ENCODE measurements at places on chromosomes 16 and 17. TPM values are rescaled to one million over a fixed set of nuclear protein-coding genes. Genes with fewer than 3 reads are reported as not detected.

GRCh38 chr16:17304491-17305119 lies 166.2 kb downstream of the XYLT1 start:
- H3K4me1 ChIP-seq, result peaks cover 42% of the 10 kb centered on the region
- no peaks in the 10 kb centered on the region for H3K36me3 ChIP-seq
- H3K4me3 ChIP-seq, result no peak overlapping the region
- no peak for DNase-seq
- H3K27me3 ChIP-seq, result no peaks in the 10 kb centered on the region

DNA sequence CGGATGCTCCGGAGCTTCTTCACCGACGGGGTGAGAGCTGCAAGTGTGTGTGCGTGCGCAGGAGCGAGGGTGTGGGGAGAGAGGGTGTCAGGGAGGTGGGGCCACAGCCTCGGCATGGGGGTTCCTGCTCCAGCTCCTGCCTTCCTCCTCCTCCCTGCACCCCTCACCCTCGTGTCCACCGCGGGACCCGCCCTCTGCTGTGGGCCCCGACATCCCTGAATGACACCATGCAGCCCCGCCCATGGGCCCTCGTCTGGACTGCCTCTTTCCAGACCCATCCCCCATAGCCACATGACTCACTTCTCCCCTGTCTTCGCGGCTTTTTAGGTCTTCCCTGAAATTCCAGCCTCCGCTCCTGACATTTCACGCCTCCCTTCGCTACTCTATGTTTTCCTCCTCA lies 41.6 kb downstream of the ARHGAP23 start:
- H3K36me3 ChIP-seq, result no peaks in the 10 kb centered on the region
- no peak overlapping the region for H3K4me3 ChIP-seq
- no peak overlapping the region for H3K27ac ChIP-seq
- no peaks in the 10 kb centered on the region for H3K27me3 ChIP-seq
- no peak for DNase-seq

OR2C1 gene
- not detected for total RNA-seq

CYB5B gene
- 159 TPM for total RNA-seq

PRSS22 gene
- total RNA-seq, result not detected

DNA sequence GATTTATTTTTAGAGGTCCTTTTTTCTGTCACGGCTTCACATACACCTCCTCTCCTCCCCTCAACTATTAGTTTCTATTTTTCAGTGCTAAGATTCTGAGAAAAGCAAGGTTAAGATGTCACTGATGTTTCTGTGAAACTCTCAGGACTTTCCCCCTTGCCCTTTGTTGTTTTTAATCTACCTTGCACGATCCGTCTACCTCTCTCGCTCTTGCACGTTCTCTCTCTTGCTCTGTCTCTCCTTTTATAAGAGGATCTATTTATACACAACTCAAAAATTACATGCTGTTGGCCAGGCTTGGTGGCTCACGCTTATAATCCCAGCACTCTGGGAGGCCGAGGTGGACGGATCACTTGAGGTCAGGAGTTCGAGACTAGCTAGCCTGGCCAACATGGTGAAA lies 43.6 kb downstream of the RPA1 start:
- H3K4me3 ChIP-seq, result peak overlapping the region; percentile 8
- peak; percentile 31 for DNase-seq
- H3K27me3 ChIP-seq, result no peaks in the 10 kb centered on the region
- peaks cover 53% of the 10 kb centered on the region for H3K36me3 ChIP-seq
- H3K27ac ChIP-seq, result peak overlapping the region; percentile 92
- H3K4me1 ChIP-seq, result peaks cover 47% of the 10 kb centered on the region

- peaks cover 5% of the 10 kb centered on the region for H3K4me1 ChIP-seq
- H3K36me3 ChIP-seq, result no peaks in the 10 kb centered on the region
- H3K4me3 ChIP-seq, result no peak overlapping the region
- no peak overlapping the region for H3K27ac ChIP-seq
- no peaks in the 10 kb centered on the region for H3K27me3 ChIP-seq
Measured at GRCh38 chr16:2292221-2292620, 24.3 kb upstream of the RNPS1 start.

ARL5C gene
- total RNA-seq, result not detected

DNA sequence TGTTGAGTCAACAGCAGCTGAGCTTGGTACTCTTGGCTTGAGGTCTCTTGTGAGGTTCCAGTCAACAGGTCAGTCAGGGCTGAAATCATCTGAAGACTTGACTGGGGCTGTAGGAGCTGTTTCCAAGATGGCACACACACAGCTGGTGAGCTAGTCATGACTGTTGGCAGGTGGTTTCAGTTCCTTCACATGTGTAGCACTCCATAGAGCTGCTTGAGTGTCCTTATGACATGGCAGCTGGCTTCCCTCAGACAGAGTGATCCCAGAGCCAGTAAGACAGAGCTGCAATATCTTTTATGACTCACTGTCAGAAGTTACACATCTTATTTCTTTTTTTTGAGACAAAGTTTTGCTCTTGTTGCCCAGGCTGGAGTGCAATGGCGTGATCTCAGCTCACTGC lies 19.5 kb upstream of the GAS7 start:
- no peak for DNase-seq
- H3K36me3 ChIP-seq, result no peaks in the 10 kb centered on the region
- no peak overlapping the region for H3K4me3 ChIP-seq
- no peak overlapping the region for H3K27ac ChIP-seq
- H3K27me3 ChIP-seq, result no peaks in the 10 kb centered on the region
- no peaks in the 10 kb centered on the region for H3K4me1 ChIP-seq

ADGRG1 gene
- 8.5 TPM for total RNA-seq

COIL gene
- 20.8 TPM for total RNA-seq

CDH15 gene
- not detected for total RNA-seq

GRCh38 chr16:22814711-22815105 lies 746 bp downstream of the HS3ST2 start:
- DNase-seq, result no peak
- H3K4me1 ChIP-seq, result peaks cover 3% of the 10 kb centered on the region
- H3K36me3 ChIP-seq, result no peaks in the 10 kb centered on the region
- peaks cover 37% of the 10 kb centered on the region for H3K27me3 ChIP-seq
- H3K27ac ChIP-seq, result no peak overlapping the region
- H3K4me3 ChIP-seq, result no peak overlapping the region

TBC1D3H gene
- not detected for total RNA-seq

DNA sequence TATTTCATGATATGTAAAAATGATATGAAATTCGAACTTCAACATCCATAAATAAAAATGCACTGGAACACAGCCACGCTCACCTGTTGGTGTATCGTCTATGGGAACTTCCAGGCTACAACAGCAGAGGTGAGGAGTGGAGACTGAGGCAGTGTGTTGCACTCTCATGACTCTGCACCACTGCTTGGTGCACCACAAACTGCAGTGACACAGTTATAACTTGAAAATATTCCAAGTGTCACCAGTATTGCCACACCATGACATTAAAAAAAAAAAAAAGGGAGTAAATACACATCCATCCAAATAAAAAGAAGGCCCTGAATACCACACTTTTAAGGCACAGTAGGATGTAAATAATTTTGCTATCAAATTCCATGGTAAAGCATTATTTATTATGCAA lies 34.4 kb downstream of the GNA13 start:
- H3K27me3 ChIP-seq, result no peaks in the 10 kb centered on the region
- H3K4me3 ChIP-seq, result no peak overlapping the region
- DNase-seq, result no peak
- H3K27ac ChIP-seq, result no peak overlapping the region

DNA sequence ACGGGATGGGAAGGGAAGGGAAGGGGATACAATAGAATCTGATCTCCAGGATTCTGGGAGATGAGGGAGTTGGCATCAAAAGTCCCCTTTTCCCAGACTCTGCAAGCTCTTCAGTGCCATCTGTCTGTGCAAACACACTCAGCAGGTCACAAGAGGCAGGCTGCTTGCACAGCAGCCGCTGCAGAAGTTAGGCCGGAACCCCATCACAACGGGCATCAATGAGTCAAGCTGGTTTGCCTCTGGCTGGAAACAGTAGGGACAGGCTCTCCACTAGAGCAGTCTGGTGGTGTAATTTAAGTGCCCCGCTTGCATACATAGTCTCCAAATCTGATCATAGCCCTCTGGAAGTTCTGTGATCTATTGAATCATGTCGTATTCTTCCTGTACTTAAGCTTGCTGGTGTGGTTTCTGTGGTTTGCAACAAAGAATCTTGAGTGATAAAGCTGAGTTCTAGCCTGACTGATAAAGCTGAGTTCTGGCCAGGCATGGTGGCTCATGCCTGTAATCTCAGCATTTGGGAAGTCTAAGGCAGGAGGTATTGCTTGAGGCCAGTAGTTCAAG lies 33.7 kb upstream of the KDM8 start:
- peak overlapping the region; percentile 72 for H3K27ac ChIP-seq
- no peaks in the 10 kb centered on the region for H3K27me3 ChIP-seq
- peak; percentile 90 for DNase-seq
- peak overlapping the region; percentile 27 for H3K4me3 ChIP-seq
- peaks cover 3% of the 10 kb centered on the region for H3K36me3 ChIP-seq
- peaks cover 59% of the 10 kb centered on the region for H3K4me1 ChIP-seq

DNA sequence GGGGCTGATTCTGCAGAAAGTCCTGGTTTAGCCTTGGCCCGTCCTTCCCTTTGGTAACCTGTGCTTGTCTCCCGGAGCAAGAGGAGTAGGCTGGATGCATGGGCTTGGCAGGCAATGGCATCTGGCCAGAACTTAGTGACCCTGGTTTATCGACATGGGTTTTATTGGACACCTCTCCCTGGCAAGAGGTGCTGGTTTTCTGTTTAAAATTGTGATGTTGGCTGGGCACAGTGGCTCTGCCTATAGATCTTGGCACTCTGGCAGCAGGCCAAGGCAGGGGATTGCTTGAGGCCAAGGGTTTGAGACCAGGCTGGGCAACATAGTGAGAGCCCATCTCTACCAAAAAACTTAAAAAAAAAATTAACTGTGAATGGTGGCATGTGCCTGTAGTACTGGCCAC lies 31.2 kb downstream of the SLC12A3 start:
- no peaks in the 10 kb centered on the region for H3K36me3 ChIP-seq
- peaks cover 3% of the 10 kb centered on the region for H3K27me3 ChIP-seq
- peaks cover 18% of the 10 kb centered on the region for H3K4me1 ChIP-seq
- no peak for DNase-seq

NTN1 gene
- 1.2 TPM for total RNA-seq

GRCh38 chr17:45789874-45790273 lies 5.8 kb downstream of the CRHR1 start:
- no peaks in the 10 kb centered on the region for H3K4me1 ChIP-seq
- no peaks in the 10 kb centered on the region for H3K36me3 ChIP-seq
- no peak overlapping the region for H3K4me3 ChIP-seq
- no peak for DNase-seq

WDR81 gene
- total RNA-seq, result 8.0 TPM

GRCh38 chr17:83079766-83080578 lies 563 bp downstream of the METRNL start:
- peaks cover 8% of the 10 kb centered on the region for H3K27me3 ChIP-seq
- H3K4me1 ChIP-seq, result peaks cover 35% of the 10 kb centered on the region
- peaks cover 5% of the 10 kb centered on the region for H3K36me3 ChIP-seq
- no peak overlapping the region for H3K27ac ChIP-seq

- H3K4me3 ChIP-seq, result no peak overlapping the region
- peaks cover 6% of the 10 kb centered on the region for H3K36me3 ChIP-seq
- no peak overlapping the region for H3K27ac ChIP-seq
- peaks cover 8% of the 10 kb centered on the region for H3K4me1 ChIP-seq
Measured at GRCh38 chr17:57006040-57006439, 28.1 kb downstream of the SCPEP1 start.

GRCh38 chr17:76000016-76000754 lies 470 bp upstream of the CDK3 start:
- H3K27ac ChIP-seq, result no peak overlapping the region
- no peaks in the 10 kb centered on the region for H3K27me3 ChIP-seq
- H3K36me3 ChIP-seq, result no peaks in the 10 kb centered on the region
- DNase-seq, result peak; percentile 83
- no peak overlapping the region for H3K4me3 ChIP-seq

GRCh38 chr16:69880640-69881133 lies 70.4 kb upstream of the CLEC18A start:
- H3K27me3 ChIP-seq, result no peaks in the 10 kb centered on the region
- H3K4me1 ChIP-seq, result no peaks in the 10 kb centered on the region
- H3K4me3 ChIP-seq, result no peak overlapping the region
- no peak for DNase-seq
- peaks cover 34% of the 10 kb centered on the region for H3K36me3 ChIP-seq

NOXO1 gene
- 0.31 TPM for total RNA-seq

DNA sequence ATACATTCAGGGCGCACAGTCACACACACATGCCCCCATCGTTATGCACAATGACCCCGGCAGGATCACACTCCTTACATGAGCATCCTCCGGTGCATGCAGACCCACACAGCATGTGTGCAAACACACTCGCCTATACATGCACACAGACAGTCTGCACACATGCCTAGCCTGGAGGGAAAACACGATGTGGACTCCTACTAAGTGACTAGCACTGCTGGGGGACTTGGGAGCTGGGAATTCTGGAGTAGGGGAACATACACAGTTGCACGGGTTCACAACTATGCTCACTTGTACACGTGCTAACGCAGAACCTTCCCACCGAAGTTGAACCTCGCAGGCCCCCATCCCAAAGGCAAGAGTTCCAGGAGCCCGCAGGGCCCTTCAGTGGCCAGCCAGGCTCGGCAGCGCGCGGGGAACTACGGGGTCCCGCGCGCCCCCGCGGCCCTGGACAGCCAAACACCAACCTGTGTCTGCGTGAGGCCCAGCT lies 2.0 kb downstream of the DLX3 start:
- no peaks in the 10 kb centered on the region for H3K36me3 ChIP-seq
- H3K4me1 ChIP-seq, result peaks cover 22% of the 10 kb centered on the region
- H3K27ac ChIP-seq, result no peak overlapping the region
- no peak overlapping the region for H3K4me3 ChIP-seq

CCL15 gene
- not detected for total RNA-seq

KCNH6 gene
- total RNA-seq, result not detected

TMEM235 gene
- not detected for total RNA-seq

GRCh38 chr16:4411684-4412083 lies 4.7 kb downstream of the CORO7 start:
- no peak overlapping the region for H3K4me3 ChIP-seq
- DNase-seq, result no peak
- peaks cover 33% of the 10 kb centered on the region for H3K4me1 ChIP-seq
- H3K27me3 ChIP-seq, result no peaks in the 10 kb centered on the region
- peaks cover 22% of the 10 kb centered on the region for H3K36me3 ChIP-seq

MT1H gene
- 2.3 TPM for total RNA-seq

- H3K4me3 ChIP-seq, result peak overlapping the region; percentile 87
- H3K27me3 ChIP-seq, result no peaks in the 10 kb centered on the region
- no peak for DNase-seq
- peak overlapping the region; percentile 73 for H3K27ac ChIP-seq
- H3K36me3 ChIP-seq, result peaks cover 19% of the 10 kb centered on the region
- H3K4me1 ChIP-seq, result peaks cover 35% of the 10 kb centered on the region
Measured at GRCh38 chr17:81550830-81551457, 1.2 kb downstream of the FAAP100 start.

PPP1R27 gene
- not detected for total RNA-seq

DDX28 gene
- 17.3 TPM for total RNA-seq

GRCh38 chr17:72187556-72187955 lies 66.7 kb downstream of the SOX9 start:
- no peaks in the 10 kb centered on the region for H3K4me1 ChIP-seq
- DNase-seq, result no peak
- H3K4me3 ChIP-seq, result no peak overlapping the region
- H3K27ac ChIP-seq, result no peak overlapping the region

GRCh38 chr16:67943256-67943618 lies 683 bp downstream of the LCAT start:
- no peaks in the 10 kb centered on the region for H3K27me3 ChIP-seq
- H3K27ac ChIP-seq, result no peak overlapping the region
- H3K4me1 ChIP-seq, result peaks cover 30% of the 10 kb centered on the region

SDR42E2 gene
- total RNA-seq, result not detected

GRCh38 chr17:75516619-75517296 lies 430 bp downstream of the TSEN54 start:
- H3K4me3 ChIP-seq, result peak overlapping the region; percentile 90
- peaks cover 28% of the 10 kb centered on the region for H3K36me3 ChIP-seq
- H3K4me1 ChIP-seq, result peaks cover 28% of the 10 kb centered on the region
- no peaks in the 10 kb centered on the region for H3K27me3 ChIP-seq
- H3K27ac ChIP-seq, result peak overlapping the region; percentile 78

Measured in activated CD8-positive, alpha-beta T cell treated with anti-CD3 and anti-CD28 coated beads for 36 hours (primary cell).